Neural crest cell (in vitro differentiated cells): ENCODE measurements at places on chromosomes 11 and 22.

DNA sequence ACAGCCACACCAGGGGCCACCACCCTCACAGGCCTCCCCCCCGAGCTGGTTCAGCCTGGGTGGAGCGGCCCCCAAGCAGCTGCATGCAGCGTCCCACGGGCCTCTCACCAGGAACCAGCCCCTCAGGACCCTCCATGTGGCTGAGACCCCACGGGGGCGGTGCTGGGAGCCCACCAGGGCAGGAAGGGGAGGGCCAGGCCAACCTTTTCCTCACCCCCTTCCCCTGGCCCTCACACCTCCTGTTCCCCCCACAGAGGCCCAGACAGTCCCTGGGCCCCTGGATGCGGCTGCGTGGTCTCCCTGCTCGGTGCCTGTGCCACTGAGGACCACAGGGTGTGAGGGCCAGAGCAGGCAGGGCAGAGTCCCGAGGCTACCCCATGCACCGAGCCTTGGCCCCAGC, 46.5 kb downstream of the MOB2 start:
- H3K36me3 ChIP-seq = no peaks in the 10 kb centered on the region
- DNase-seq = no peak
- no peak overlapping the region for H3K4me3 ChIP-seq
- no peaks in the 10 kb centered on the region for H3K27me3 ChIP-seq
- H3K4me1 ChIP-seq = no peaks in the 10 kb centered on the region

DNA sequence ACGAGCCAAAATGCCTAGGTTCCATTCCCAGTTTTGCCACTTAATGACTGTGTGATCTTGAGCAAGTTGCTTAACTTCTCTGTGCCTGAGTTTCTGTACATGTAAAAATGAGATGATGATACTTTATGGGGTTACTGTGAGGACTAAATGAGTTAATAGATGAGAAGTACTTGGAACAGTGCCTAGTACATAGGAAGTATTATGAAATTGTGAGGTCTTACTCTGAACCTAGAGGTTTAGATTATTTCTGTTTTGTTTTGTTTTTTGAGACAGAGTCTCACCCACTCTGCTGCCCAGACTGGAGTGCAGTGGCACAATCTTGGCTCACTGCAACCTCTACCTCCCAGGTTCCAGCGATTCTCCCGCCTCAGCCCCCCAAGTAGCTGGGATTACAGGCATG, 227.0 kb upstream of the POU2AF2 start:
- H3K4me3 ChIP-seq = no peak overlapping the region
- H3K36me3 ChIP-seq = no peaks in the 10 kb centered on the region
- peaks cover 3% of the 10 kb centered on the region for H3K27me3 ChIP-seq
- no peak overlapping the region for H3K27ac ChIP-seq
- no peak for DNase-seq
- no peaks in the 10 kb centered on the region for H3K4me1 ChIP-seq

DNA sequence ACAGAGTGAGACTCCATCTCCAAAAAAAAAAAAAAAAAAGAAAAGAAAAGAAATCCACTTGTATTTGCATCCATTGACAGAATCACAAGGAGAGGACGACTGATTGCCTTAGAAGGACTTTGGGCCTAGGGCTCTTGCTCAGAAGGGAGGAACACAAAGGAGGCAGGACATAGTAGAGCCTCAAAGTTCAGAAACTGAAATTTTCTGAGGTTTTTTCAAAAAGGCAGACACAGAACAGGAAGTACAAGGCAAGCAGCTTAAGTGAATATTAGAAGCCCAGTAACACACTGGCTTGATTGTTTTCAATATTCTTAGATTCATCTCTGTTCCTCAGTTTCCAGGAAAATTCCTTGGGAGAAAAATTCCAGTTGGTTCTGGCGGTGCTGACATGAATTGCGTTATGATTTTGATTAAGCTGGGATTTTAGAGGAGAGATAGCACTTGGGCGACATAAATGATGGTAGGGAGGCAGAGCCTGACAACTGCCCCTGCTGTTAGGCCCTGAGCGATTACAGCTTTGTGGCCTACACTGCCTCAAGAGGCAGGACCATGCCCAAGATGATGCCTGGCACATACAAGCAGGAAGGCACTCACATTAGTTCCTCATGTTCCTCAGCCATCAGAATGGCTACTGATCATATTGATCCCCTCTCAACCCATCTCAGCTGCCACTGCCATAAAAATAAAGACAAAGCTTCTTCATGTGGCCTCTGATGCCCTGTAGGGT, 15.3 kb downstream of the CLPB start:
- no peaks in the 10 kb centered on the region for H3K27me3 ChIP-seq
- peaks cover 6% of the 10 kb centered on the region for H3K36me3 ChIP-seq
- peaks cover 44% of the 10 kb centered on the region for H3K4me1 ChIP-seq
- DNase-seq = no peak
- peak overlapping the region; percentile 57 for H3K27ac ChIP-seq

DNA sequence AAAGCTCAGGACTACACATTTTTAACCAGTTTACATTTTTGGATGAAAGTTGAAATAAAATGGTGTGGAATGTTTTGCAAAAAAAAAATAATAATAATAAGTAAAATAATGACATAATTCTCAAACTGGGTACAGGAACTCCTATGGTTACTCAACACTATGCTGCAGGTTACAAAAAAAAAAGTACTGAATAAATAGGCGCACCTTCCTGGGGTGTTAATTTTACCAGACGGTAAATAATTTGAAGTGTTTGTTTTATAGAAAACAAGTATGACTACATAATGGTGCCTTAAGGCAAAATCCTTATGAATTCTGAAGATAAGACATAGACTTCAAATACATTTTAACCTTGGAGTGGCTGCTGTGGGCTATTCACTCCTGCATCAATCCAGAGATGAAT, 76.5 kb downstream of the RELT start:
- no peaks in the 10 kb centered on the region for H3K4me1 ChIP-seq
- H3K27me3 ChIP-seq = no peaks in the 10 kb centered on the region
- no peak overlapping the region for H3K27ac ChIP-seq
- H3K4me3 ChIP-seq = no peak overlapping the region

GRCh38 chr22:27504360-27505253, 296.9 kb downstream of the MN1 start:
- no peaks in the 10 kb centered on the region for H3K36me3 ChIP-seq
- DNase-seq = no peak
- peaks cover 10% of the 10 kb centered on the region for H3K27me3 ChIP-seq
- H3K27ac ChIP-seq = no peak overlapping the region
- no peak overlapping the region for H3K4me3 ChIP-seq
- peaks cover 11% of the 10 kb centered on the region for H3K4me1 ChIP-seq

- H3K27ac ChIP-seq = no peak overlapping the region
- peaks cover 11% of the 10 kb centered on the region for H3K4me1 ChIP-seq
- no peaks in the 10 kb centered on the region for H3K36me3 ChIP-seq
- H3K27me3 ChIP-seq = peaks cover 53% of the 10 kb centered on the region
Measured at GRCh38 chr22:37259540-37260029, 15.5 kb upstream of the RAC2 start.

- no peak for DNase-seq
- no peaks in the 10 kb centered on the region for H3K27me3 ChIP-seq
- no peaks in the 10 kb centered on the region for H3K4me1 ChIP-seq
- no peak overlapping the region for H3K27ac ChIP-seq
- peaks cover 9% of the 10 kb centered on the region for H3K36me3 ChIP-seq
- H3K4me3 ChIP-seq = no peak overlapping the region
Measured at GRCh38 chr11:11946180-11946579, 62.2 kb downstream of the DKK3 start.

DNA sequence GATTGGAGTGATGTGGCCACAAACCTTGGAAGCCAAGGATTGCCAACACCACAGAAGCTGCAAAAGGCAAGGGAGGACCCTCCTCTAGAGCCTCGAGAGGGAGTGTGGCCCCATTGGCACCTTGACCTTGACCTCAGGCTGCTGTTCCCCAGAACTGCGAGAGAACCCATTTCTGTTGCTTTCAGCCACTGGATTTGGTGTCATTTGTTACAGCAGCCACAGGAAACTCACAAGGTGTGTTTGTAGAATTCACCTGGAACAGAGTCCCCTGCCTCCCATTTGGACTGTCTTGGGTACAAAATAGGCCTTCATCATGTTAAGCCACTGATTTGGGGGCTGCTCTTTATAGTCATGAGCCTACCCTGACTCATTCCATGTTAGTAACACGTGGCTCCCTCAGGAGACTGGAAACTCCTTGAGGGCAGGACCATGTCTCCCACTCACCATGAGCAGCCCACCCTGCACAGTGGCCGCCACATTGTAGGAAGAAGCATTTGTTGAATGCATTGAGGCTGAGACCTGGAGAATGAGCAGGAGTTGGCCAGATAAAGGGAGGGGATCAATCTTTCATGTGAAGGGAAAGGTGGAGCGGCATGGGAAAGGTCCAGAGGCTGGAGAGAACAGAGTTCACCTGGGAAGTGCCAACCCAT, 8.3 kb downstream of the C11orf86 start:
- H3K4me1 ChIP-seq = peaks cover 5% of the 10 kb centered on the region
- H3K36me3 ChIP-seq = no peaks in the 10 kb centered on the region
- no peak overlapping the region for H3K4me3 ChIP-seq
- H3K27ac ChIP-seq = no peak overlapping the region

GRCh38 chr22:19940536-19941364, 822 bp upstream of the COMT start:
- H3K27ac ChIP-seq = peak overlapping the region; percentile 65
- H3K27me3 ChIP-seq = no peaks in the 10 kb centered on the region
- H3K4me1 ChIP-seq = peaks cover 30% of the 10 kb centered on the region
- DNase-seq = no peak
- peaks cover 20% of the 10 kb centered on the region for H3K36me3 ChIP-seq
- H3K4me3 ChIP-seq = peak overlapping the region; percentile 98
